ENCODE measurements at places on chromosomes 16 and 17.
A peak's percentile ranks its signal among the peaks of the same experiment; 100 is the strongest.

DNA sequence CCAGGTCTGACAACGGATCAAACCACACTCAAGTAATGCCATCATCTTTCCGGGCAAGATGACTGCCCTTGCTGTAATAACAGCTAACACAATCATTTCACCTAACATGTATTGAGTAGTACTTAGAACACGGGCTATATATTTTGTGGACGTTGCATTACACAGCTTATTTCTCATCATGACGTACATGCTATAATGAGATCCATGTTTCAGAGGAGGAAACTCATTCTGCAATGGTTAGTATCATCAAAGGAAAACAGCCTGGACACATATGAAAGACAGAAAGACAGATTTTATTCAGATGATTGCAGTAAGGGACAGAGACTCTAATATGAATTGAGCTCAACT, 446.7 kb downstream of the HS3ST3B1 start:
- no peak for DNase-seq

GRCh38 chr17:35773679-35774425, 13.2 kb downstream of the C17orf50 start:
- DNase-seq: no peak

GRCh38 chr16:65936096-65936495, 430.4 kb upstream of the CDH5 start:
- no peak for DNase-seq

GRCh38 chr17:11825572-11826209, 171.6 kb downstream of the ZNF18 start:
- DNase-seq: no peak

- no peak for DNase-seq
Measured at GRCh38 chr16:51168755-51169154, 17.7 kb upstream of the SALL1 start.

GRCh38 chr16:9864461-9864860, 317.8 kb downstream of the GRIN2A start:
- DNase-seq: no peak

- DNase-seq: no peak
Measured at GRCh38 chr17:9237661-9238301, 216.5 kb downstream of the NTN1 start.

DNA sequence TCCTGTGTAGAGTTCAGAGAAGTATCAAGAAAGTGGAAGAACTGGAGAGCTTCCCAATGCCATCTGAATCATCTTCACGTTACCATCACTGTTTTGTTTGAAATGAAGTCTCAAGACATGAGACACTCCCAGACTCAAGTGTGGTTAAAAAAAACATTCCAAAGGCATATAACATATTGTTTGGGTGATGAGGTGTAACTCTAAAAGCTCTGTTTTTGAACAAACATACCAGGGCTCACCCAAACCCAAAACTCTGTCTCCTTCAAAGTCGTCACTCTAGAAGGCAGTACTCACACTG, 6.3 kb upstream of the ZCCHC14 start:
- no peak for DNase-seq

DNA sequence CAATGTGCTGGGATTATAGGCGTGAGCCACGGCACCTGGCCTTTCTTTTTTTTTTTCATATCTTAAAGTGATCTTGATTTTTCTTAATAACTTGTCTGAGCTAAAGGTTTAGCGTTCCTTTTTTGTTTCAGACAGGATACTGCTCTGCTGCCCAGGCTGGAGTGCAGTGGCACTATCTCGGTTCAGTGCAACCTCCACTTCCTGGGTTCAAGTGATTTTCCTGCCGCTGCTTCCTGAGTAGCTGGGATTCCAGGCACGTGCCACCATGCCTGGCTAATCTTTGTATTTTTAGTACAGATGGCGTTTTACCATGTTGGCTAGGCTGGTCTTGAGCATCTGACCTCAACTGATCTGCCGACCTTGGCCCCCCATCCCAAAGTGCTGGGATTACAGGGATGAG, 4.0 kb downstream of the RUSF1 start:
- no peak for DNase-seq

GRCh38 chr17:3890878-3891219, 2.0 kb downstream of the CAMKK1 start:
- no peak for DNase-seq

GRCh38 chr16:2835638-2836493, 5.8 kb downstream of the ZG16B start:
- DNase-seq: no peak

DNA sequence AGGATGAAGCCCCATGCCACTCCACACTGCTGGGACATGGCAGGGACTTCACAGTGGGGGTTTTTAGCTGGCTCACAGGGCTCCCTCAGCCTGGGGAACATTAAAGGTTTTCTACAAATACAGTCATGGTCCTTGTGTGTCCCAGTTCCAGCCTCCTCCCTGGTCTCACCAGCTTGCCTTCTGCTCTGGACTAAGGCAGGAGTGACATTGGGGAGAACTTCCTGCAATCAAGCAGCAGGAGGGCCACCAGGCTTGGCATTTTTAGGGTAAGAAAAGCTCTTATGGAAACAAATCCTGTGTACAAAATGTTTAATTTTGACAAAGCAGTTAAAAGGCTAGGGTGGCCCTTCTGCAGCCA, 1.9 kb downstream of the PARD6A start:
- no peak for DNase-seq

DNA sequence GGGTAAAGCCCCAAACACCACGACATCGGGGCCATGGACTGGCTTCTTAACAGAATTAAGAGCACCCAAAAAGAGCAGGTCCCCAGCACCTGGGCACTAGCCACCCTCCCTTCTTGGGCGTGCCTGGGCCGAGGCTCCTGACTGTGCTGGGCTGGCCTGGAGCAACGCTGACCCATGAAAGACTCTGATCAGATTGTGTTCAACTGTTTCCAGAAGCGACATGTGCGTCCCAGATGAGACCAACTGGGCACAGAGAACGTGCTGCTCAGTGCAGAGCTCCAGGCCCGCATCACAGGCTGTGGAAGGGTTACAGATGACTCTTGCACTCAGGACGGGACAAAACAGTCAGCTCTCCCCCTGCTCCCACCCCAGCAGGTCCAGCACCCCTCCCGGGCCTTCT, 100.7 kb downstream of the KCNJ12 start:
- DNase-seq: no peak

- DNase-seq: no peak
Measured at GRCh38 chr17:64780096-64781013, 118.2 kb upstream of the SMURF2 start.

- DNase-seq: peak; percentile 64
Measured at GRCh38 chr16:588639-588888, 1.3 kb upstream of the RAB40C start.

GRCh38 chr17:56976941-56977608, 856 bp upstream of the SCPEP1 start:
- no peak for DNase-seq

DNA sequence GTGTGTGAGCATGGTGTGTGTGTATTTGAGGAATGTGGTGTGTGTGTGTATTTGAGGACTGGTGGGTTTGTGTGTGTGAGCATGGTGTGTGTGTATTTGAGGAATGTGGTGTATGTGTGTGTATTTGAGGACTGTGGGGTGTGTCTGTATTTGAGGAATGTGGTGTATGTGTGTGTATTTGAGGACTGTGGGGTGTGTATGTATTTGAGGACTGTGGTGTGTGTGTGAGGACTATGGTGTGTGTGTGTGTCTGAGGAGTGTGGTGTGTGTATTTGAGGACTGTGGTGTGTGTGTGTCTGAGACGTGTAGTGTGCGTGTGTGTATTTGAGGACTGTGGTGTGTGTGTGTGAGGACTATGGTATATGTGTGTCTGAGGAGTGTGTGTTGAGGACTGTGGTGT, 18.0 kb upstream of the CACNG1 start:
- no peak for DNase-seq

DNA sequence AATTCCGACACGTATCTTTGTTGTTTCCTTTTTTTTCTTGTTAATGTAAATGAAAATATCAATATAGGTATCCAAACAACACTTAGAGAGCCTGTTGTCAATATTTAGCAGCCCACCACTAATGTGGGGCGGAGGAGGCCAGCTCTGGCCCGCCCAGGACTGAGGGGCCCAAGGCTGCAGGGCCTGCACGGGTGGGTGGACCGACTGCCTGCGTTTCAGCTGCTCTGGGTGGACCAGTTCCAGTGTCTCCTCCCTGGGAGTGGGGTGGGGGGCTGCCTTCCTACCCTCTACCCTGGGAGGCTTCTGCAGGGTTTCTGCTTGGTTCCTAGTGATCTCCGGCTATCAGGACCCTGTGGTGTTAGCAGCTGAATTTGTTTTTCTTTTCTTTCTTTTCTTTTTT, 15.9 kb upstream of the ADGRG1 start:
- no peak for DNase-seq

Data from K562 (cell line).